ENCODE measurements at places on chromosomes 11 and 22.

- no peaks in the 10 kb centered on the region for H3K27me3 ChIP-seq
- DNase-seq = no peak
- peak overlapping the region; percentile 15 for H3K27ac ChIP-seq
- peaks cover 22% of the 10 kb centered on the region for H3K4me1 ChIP-seq
- H3K36me3 ChIP-seq = peaks cover 81% of the 10 kb centered on the region
- H3K4me3 ChIP-seq = no peak overlapping the region
Measured at GRCh38 chr22:42596863-42597530, 17.7 kb downstream of the POLDIP3 start.

- H3K27ac ChIP-seq = no peak overlapping the region
- no peak for DNase-seq
- H3K36me3 ChIP-seq = no peaks in the 10 kb centered on the region
- H3K4me3 ChIP-seq = no peak overlapping the region
- H3K4me1 ChIP-seq = no peaks in the 10 kb centered on the region
- no peaks in the 10 kb centered on the region for H3K27me3 ChIP-seq
Measured at GRCh38 chr11:128308794-128309193, 278.6 kb downstream of the ETS1 start.

- H3K4me1 ChIP-seq = no peaks in the 10 kb centered on the region
- H3K36me3 ChIP-seq = no peaks in the 10 kb centered on the region
- H3K4me3 ChIP-seq = no peak overlapping the region
- H3K27me3 ChIP-seq = no peaks in the 10 kb centered on the region
- no peak overlapping the region for H3K27ac ChIP-seq
Measured at GRCh38 chr11:86212019-86212611, 32.4 kb upstream of the EED start.

DNA sequence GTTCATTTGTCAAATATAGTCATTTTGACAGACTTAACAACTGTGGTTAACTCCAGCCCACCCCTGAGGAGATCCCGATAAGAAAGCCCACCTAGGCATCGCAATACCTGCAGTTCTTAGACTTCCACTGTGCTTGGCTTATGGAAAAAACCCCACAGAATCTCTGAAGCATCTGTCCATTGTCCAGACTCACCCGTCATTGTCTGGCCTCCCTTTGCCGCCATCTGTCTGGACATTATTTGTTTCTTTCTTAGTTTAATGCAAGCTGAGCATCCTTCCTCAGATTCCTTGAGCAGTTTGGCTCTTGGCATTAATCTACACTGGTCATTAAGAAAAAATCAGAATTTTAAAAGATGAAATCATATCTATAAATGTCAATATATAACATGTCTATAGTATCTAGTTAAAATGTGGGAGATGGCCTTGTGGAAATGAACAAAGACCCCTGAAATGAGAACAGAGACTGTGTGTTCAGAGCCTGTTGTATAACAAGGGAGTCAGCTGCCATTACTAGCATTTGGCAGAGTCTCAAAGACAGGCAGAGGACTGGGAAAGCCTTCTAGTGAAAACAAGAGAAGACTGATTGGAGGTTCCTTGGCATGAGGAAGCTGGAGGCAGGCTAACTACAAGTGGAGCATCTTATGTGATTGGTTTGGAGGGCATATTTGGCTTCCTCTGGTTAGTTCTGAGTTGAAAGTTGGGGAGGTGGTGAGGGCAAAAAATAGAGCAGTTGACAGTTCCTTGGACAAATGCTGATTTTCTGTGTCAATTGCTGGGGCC is 80.4 kb downstream of the SPON1 start:
- DNase-seq = no peak
- no peak overlapping the region for H3K4me3 ChIP-seq
- H3K27me3 ChIP-seq = no peaks in the 10 kb centered on the region
- no peak overlapping the region for H3K27ac ChIP-seq
- H3K4me1 ChIP-seq = no peaks in the 10 kb centered on the region

DNA sequence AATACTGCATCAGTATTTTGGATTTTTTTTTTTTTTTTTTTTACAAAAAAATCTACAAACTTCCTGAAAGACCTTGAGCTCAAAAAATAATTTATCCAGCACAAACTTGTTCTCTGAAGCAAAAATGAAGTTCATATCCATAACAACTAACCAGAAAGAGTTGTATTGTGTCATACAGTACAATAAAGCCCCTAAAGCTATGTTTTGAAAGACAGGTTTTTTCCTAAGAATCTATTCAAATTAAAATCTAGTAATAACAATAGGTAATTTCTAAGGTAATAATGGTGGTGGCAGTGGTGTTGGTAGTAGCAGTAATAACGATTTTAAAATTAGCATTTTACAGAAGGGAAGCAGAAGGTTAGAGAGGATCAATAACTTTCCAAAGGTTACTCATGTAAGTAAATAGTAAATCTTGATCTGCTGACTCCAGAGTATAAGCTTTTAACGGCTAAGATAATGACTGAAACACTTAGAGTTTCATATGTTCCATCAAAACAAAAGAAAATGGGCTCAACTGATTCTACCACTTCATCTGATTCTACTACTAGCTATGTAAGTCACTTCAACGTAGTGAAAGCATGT is 53.3 kb upstream of the GAB2 start:
- no peak overlapping the region for H3K4me3 ChIP-seq
- no peak overlapping the region for H3K27ac ChIP-seq
- no peak for DNase-seq
- H3K4me1 ChIP-seq = no peaks in the 10 kb centered on the region
- no peaks in the 10 kb centered on the region for H3K27me3 ChIP-seq

GRCh38 chr11:78244546-78245255 is 56.0 kb downstream of the USP35 start:
- H3K27me3 ChIP-seq = no peaks in the 10 kb centered on the region
- H3K4me3 ChIP-seq = no peak overlapping the region
- no peak for DNase-seq
- no peaks in the 10 kb centered on the region for H3K4me1 ChIP-seq
- no peak overlapping the region for H3K27ac ChIP-seq

GRCh38 chr22:43308060-43308830 is 34.9 kb downstream of the SCUBE1 start:
- H3K36me3 ChIP-seq = no peaks in the 10 kb centered on the region
- H3K4me3 ChIP-seq = no peak overlapping the region
- H3K27me3 ChIP-seq = no peaks in the 10 kb centered on the region
- DNase-seq = no peak
- H3K27ac ChIP-seq = no peak overlapping the region
- peaks cover 10% of the 10 kb centered on the region for H3K4me1 ChIP-seq

DNA sequence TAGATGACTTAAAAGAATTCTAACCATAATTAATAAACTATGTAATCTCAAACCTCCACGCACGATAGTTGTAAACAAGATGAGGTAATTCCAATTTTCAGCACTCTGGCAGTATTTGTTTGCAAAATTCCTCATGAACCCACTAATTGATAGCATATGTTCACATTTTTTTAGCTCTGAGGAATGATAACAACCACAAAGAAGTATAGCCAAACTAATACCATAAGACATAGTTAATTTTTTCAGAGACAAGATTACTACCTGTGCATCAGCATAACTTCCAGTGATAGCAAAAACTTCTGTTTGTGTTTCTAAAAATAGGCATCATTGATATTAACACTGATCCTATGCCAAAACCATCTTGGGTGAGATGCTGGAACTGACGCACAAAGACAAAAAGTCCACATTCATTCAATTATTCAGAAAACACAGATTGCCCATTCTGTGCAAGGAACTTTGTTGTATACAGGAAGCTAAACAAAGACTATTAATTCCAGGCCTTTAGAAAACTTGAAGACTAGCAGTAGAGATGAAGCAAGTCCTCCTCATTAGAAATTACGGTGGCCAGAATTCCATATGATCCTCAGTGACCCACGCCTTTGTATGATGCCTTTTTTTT is 57.7 kb downstream of the PDGFD start:
- DNase-seq = no peak
- no peaks in the 10 kb centered on the region for H3K36me3 ChIP-seq
- no peaks in the 10 kb centered on the region for H3K4me1 ChIP-seq
- H3K27ac ChIP-seq = no peak overlapping the region
- no peaks in the 10 kb centered on the region for H3K27me3 ChIP-seq
- no peak overlapping the region for H3K4me3 ChIP-seq

DNA sequence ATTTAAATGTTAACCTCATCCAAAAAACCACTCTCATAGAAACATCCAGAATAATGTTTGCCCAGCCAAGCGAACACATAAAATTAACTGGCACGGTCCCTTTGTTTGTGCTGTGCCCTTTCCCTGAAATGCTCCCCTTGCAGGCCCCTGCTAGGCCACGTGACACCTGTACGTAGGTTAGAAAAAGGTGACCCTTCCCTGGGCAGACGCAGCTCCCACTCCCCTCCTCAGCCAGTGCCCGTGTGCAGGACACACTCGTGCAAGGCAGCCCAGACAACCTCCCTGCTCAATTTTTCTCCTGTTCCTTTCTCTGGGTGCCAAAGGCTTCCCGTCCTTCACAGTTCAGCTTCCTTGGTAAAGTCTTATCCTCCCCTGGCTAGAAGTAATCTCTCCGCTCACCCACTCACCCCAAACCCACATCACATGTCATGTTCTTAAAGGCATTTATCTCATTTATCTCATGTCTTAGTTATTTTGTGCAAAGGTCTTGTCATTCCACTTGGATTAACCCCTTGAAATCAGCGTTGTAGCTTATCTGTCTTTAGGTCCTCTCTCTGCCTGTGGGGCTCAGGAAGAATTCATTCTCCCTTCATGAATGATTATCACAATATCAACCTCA is 20.7 kb downstream of the FAM83F start:
- H3K4me3 ChIP-seq = no peak overlapping the region
- no peak overlapping the region for H3K27ac ChIP-seq
- H3K4me1 ChIP-seq = no peaks in the 10 kb centered on the region
- H3K36me3 ChIP-seq = no peaks in the 10 kb centered on the region
- no peaks in the 10 kb centered on the region for H3K27me3 ChIP-seq

DNA sequence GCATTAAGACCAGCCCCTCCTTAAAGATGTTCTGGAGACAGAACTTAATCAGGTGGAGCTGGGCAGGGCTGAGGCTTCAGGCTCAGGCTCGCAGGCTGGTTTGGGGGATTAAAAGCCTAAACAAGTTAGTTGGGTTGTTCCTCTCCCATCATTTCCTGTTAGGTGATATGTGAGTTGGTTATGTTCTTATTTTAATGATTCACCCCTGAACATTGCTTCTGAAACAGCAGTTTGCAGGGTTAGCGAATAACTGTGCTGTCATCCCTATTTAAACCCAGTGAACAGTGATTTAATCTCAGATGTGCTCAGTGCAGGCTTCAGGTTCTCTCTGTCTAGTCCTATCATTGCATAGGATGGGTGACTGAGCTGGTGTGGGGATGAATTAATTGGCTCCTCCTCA is 47.4 kb upstream of the BIRC3 start:
- no peak for DNase-seq
- peaks cover 16% of the 10 kb centered on the region for H3K4me1 ChIP-seq
- H3K4me3 ChIP-seq = no peak overlapping the region
- no peak overlapping the region for H3K27ac ChIP-seq
- H3K36me3 ChIP-seq = no peaks in the 10 kb centered on the region

Measured in sigmoid colon (tissue), 7 donors.